Right hindlimb (tissue), 1 donor: ENCODE measurements at places on chromosomes 4 and X.

DNA sequence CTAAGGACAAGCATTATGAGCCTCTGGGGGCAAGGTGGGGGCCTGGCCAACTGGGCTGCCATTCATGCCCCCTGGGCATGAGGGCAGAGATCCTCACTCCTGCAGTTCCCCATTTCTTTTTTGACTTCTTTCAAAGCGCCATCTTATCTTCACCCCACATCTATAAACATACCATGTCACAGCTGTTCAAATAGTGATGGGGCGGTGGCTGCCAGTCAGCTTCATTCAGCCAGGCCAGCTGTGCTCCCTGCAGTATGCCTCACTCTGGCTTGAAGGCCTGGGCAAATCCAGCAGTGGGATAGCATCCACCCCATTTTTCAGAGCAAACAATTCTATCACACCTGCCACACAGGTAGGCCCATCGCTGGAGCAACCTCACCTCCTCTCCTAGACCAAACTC is 85.5 kb downstream of the NHSL2 start:
- no peak for DNase-seq

GRCh38 chrX:74119016-74119910 is 184.7 kb upstream of the ZCCHC13 start:
- no peak for DNase-seq

DNA sequence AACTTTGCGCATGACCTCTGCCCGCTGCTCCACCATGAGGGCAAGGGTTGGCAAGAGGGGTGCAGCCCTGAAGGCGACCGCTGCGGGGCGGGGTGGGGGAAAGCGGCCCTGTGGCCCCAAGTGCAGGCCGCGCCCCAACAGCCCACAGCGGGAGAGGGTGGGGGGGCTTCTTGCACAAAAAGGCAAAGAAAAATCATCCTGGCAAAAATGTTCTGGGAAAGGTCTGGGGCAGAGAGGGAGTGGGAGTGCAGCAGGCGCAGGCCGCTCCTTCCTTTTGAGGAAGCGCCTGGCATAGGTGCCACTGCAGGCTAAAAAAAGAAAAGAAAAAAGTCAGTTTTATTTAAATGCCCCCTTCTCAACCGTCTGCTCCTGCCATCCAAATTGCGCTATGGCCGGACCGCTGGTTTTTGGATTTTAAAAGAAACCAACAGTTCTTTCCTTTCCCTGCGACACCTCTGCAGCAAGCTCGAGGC is 1.4 kb downstream of the ARX start:
- no peak for DNase-seq

GRCh38 chr4:59380841-59381366 is 1819.2 kb upstream of the ADGRL3 start:
- no peak for DNase-seq

GRCh38 chr4:123043013-123043412 is 120.6 kb upstream of the NUDT6 start:
- DNase-seq, result no peak
